Kidney epithelial cell (primary cell): ENCODE measurements at places on chromosomes 16 and 17. TPM values are rescaled to one million over a fixed set of nuclear protein-coding genes. Genes with fewer than 3 reads are reported as not detected.
A peak's percentile ranks its signal among the peaks of the same experiment; 100 is the strongest.

Gene SPATA22
- total RNA-seq, result not detected in 2 replicates

Gene NPIPA5
- 8.3 and 9.7 TPM in 2 replicates for total RNA-seq

Gene KRTAP1-5
- total RNA-seq, result not detected in 2 replicates

Gene FOXL1
- 9.0 and 9.2 TPM in 2 replicates for total RNA-seq

Gene GAST
- total RNA-seq, result not detected in 2 replicates

Gene BICDL2
- total RNA-seq, result 6.9 and 9.2 TPM in 2 replicates

Gene CHST6
- 1.6 and 2.4 TPM in 2 replicates for total RNA-seq

Gene STH
- not detected in 2 replicates for total RNA-seq

Gene SYNRG
- 21.1 and 25.1 TPM in 2 replicates for total RNA-seq

Gene CARD14
- total RNA-seq, result 2.0 TPM in 1 of 2 replicates, not detected in the other

Gene LITAFD
- not detected in 2 replicates for total RNA-seq

Gene TAC4
- not detected in 2 replicates for total RNA-seq

Gene TLCD1
- 4.7 and 5.1 TPM in 2 replicates for total RNA-seq

Gene XYLT2
- total RNA-seq, result 30.2 and 35.7 TPM in 2 replicates

Gene TNFRSF13B
- not detected in 2 replicates for total RNA-seq

Gene MGAT5B
- 4.8 and 5.1 TPM in 2 replicates for total RNA-seq

Gene SP6
- total RNA-seq, result 0.62 and 2.5 TPM in 2 replicates

- DNase-seq, result no peak
Measured at GRCh38 chr17:50768346-50768761, 1.0 kb upstream of the ANKRD40CL start.

DNA sequence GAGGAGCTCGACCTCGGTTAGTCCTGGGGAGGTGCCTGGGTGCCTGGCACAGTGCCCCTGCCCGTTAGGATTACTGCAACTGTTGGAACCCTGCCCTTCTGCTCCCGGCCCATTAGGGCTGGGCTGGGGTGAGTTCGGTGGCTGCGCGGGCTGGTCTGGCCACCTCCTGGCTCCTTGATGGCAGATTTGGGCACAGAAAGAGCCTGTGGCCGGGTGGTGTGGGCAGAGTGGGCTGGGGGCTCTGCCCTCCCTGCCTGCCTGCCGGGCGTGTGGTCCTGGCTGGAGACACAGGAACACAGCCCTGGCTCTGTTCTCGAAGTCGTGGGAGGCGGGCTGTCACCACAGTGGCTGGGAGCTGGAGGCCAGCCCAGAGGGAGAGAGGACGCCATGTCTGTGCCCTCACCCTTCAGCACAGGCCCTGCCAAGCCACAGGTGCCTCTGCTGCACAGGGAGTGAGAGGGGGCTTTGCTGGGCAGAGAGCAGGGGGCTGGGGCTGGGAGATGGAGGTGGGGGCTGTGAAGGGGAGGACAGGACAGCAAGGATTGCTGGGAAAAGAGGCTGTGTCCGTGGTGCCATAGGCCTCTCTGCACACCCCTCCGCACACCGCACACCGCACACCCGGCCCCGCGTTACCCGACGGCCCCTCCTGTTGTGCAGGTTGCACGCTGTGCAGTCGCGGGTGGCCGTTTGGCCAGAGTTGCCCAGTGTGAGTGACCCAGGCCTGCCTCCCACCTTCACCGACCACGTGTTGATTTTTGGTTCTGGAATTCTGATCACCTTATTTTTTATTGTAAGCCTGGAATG, 236.6 kb upstream of the GSE1 start:
- DNase-seq, result no peak

DNA sequence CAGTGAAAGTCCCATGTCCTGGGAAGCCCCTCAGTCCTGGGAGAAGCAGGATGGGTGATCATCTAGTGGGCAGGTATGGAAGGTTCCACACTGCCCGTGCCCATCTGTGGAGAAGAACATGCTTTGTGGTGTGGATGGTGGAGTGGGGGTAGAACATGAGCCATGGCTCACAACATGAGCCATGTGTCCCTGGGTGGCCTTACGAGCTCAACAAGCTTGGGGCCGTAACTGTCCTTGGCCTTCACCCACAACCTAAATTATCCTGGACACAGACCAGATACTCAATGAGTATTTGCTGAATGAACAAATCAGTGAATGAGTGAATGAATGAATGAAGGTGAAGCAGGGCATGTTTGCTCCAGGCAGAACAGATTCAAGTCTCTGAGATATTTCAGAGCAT, 13.5 kb downstream of the SOX8 start:
- DNase-seq, result no peak

- no peak for DNase-seq
Measured at GRCh38 chr17:41939693-41940090, 9.3 kb downstream of the ODAD4 start.

- DNase-seq, result peak; percentile 80
Measured at GRCh38 chr16:53773150-53773846, 69.3 kb downstream of the FTO start.

DNA sequence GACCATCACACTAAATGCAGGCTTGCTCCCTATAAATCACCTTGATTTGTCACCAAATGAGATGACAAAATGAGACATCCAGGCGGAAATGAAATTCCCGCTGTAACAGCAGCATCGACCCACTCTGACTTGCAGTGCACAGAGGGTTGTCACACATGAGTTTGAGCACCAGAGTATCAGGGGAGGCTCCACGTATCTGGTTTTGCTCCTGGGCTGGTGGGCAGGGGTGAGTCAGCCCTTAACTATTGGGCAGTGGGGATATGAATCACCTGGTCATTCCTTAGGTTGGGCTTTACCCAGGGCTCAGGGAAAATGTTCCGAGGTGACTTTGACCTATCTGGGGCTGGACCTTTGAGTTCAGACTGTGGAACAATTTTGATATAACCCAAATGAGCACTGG, 245.2 kb upstream of the CCL2 start:
- no peak for DNase-seq

DNA sequence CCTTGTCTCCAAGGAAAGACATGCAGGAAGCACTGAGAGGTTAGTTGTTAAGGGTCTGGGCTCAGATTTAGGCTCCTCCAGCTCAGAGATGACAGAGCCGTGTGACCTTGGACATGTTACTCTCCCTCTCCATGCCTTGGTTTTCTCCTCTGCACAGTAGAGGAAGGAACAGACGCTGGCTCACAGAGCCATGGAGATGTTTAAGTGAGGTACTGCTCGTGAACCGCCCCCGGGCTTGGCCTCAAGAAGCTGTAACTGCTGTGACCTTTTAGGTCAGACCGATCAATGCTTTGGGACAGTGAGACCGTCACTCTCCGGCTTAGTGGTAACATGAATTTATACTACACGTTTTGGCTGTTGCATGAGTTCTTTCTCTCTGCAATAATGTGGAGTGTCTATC, 197.4 kb downstream of the C16orf95 start:
- DNase-seq, result no peak

- no peak for DNase-seq
Measured at GRCh38 chr16:17572145-17572544, 101.4 kb upstream of the XYLT1 start.

DNA sequence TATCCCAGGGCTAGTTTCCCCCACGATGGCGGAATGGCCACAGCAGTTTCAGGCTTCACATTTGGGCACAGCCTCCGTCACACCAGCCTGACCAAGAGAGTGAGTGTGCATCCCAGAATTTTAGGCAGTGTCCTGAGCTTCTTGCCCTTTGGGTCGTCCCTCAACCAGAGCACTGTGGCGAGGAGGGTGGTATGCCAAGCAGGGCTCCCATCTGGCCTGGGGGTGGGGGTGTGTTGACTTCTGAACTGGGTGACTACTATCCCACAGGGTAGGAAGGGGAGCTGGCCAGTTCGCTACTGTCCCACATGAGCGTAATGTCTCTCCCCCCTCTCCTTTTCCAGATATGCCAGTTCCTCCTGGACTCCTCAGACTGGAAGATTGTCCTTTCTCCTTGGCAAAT, 16.1 kb downstream of the USP10 start:
- DNase-seq, result no peak

GRCh38 chr17:58538811-58539409, 24.5 kb upstream of the MTMR4 start:
- DNase-seq, result no peak

- no peak for DNase-seq
Measured at GRCh38 chr17:9367156-9367555, 208.5 kb downstream of the STX8 start.

- no peak for DNase-seq
Measured at GRCh38 chr17:46935658-46936266, 12.8 kb downstream of the GOSR2 start.

DNA sequence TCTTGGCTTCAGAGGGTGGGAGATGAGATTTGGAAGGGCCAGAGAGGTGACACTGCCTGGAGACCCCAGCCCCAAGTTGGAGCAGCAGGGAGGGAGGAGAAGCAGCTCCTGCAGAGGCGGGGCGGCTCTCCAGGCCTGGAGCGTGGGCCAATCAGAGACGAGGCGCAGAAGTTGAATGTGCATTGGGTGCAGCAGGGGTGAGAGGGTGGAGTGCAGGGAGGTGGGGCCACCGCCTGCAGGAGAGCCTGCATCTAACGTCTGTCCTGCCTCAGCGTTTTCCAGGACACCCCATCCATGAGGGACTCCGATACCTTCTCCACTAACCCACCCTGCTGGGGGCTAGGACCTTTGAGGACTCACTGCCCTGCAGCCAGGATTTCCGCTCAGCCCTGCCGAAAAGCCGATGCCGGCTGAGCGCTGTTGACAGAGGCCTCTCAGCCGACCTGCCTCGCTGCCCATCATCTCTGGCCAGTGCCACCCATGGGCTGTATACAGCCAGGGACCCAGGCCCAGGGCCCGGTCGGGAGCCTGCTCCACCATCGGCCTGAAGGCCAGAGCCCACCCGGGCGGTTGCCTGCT, 146.2 kb downstream of the ENGASE start:
- DNase-seq, result no peak

GRCh38 chr17:50322271-50322670, 23.7 kb upstream of the XYLT2 start:
- DNase-seq, result no peak

DNA sequence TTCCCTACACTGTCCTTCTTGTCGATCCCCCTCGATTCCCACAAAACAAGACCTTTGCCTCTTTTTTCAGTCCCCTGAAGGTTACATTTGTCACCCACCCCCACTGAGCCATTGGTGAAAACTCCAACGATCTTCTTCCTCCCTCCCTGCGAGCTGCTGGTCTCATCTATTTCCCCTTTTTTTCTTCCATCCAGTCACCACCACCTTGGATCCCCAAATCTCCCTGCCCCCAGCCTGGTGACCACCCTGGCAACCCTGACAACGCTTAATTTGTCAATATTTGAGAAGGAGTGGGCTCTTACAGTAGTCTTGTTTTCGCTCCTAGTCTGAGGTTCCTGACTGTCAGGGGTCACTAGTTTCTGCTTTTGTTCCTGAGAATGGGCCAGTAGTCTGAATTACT, 62.9 kb downstream of the SMPD3 start:
- DNase-seq, result no peak

DNA sequence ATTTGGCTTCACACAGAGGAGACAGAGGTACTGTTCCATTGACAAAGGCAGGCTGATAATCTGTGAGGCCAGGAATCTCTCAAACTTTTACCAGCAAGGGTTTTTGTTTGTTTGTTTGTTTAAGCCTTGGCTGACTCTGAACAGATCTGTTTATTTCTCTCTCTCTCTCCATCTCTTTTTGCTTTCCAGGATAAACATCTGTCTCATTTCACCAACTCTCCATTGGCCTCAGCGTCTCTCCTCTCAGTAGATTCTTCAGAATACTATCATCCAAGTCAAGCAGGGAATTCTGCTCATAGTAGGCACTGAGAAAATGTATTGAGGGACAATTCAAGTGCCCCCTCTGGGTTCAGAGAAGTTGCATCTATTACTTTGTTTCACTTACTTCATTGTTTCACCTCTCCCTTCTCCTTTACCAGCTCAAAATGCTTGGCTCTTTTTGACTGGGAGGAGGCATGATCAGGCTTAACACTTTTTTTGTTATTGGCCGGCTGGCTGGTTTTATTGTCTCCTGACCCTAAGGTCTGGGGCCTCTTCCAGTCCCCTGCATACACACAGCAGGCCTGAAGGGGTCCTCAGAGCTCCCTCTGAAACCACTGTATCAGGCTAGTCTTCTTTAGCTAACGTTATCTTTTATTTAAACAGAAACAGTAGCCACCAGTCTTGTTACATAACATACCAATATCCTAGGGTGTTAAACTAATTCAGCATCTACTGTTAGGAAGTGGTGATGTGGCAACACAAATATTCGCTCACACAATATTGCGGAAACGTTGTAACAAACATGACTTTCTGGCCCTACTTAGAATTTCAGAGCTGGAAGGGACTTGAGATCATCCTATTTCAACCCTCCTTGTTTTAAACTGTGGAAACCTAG, 2.0 kb upstream of the YPEL2 start:
- DNase-seq, result no peak

DNA sequence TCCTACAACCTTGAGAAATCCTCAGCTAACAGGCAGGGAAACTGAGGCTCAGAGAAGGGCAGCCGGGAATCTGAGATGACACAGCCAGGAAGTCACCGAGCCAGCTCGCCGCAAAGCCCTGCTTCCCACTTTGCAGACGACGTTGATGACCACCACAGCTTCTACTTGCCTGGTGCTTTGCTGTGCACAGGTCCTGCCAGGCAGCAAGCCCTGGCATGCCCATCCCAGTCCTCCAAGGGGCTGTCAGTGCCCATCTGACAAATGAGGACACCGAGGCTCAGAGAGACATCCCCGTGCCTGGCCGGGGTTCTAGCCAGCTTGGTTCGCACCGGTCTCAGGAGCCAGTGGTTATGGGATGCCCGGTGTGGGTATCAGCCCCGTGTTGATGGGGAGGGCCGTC, 20.1 kb downstream of the KCNJ12 start:
- no peak for DNase-seq

DNA sequence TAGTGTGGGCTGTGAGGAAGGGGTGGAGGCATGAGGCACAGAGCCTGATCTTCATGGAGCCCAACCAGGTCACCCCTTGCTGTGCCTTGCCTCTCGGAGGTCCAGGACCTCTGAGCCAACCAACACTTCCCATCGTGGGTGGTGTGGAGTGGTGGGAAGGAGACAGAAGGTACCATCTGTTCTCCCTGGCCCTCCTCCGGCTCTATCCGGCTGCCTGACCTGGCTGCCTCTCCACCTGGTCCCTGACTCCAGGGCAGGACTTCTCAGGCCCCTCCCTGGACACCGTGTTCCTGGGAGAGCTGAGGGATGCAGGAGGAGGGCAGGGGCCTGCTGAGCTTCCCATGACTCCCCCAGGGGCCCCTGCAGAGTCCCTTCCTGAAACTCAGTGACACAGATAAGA, 3.9 kb downstream of the PDK2 start:
- DNase-seq, result no peak

GRCh38 chr17:30346221-30346795, 12.5 kb upstream of the TMIGD1 start:
- DNase-seq, result no peak

GRCh38 chr17:28381141-28381825, 9.8 kb downstream of the SARM1 start:
- DNase-seq, result no peak

DNA sequence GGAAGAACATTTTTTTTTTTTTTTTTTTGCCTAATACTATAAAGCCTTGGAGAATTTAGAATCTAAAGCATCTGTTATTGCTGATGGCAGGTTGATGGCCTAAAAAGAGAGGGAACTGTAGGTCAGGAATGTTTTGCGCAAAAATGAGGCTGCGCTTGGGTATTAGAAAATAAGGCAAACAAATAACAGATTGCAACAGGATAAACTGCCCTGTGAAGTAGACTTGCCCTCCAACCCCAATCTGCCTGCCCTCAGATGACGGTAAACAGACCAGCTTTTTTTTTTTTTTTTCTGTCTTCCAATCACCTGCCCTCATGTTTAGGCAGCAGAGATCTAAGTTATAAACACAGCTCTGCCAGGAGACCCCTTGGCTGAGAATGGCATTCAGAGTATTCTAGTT, 3.8 kb upstream of the DHX8 start:
- DNase-seq, result no peak
